CD4-positive, alpha-beta T cell treated with Interleukin-2 at 100 ng/mL for 4 hours (primary cell): ENCODE measurements at places on chromosomes 11 and 22.

- no peak for DNase-seq
Measured at GRCh38 chr11:6799402-6799801, at the start of gene OR6A2. Gene OR6A2 (minus strand): TSS chr11:6799689. CDS start chr11:6795708, 3,981 bp downstream.

DNA sequence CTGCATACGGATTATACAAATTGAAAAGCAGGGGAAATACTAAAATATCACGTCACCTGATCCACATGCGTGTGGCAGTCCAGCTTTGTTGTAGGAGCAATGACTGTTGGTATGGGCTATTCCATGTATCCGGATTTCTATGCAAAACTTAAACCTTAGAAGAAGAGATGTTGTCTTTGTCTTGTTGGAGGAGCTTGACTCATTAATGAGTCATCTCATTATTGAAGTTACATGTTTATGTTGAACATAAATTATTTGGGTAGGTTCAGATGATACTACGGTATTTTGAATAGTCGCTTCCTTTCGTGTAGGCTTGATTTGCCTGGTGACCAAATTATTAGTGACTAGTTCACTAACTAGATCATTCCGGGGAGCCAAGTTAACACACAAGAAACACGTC is 806 bp upstream of the SAAL1 start:
- DNase-seq, result peak; percentile 4

- no peak for DNase-seq
Measured at GRCh38 chr11:88178191-88178590, 2.9 kb upstream of the RAB38 start.

DNA sequence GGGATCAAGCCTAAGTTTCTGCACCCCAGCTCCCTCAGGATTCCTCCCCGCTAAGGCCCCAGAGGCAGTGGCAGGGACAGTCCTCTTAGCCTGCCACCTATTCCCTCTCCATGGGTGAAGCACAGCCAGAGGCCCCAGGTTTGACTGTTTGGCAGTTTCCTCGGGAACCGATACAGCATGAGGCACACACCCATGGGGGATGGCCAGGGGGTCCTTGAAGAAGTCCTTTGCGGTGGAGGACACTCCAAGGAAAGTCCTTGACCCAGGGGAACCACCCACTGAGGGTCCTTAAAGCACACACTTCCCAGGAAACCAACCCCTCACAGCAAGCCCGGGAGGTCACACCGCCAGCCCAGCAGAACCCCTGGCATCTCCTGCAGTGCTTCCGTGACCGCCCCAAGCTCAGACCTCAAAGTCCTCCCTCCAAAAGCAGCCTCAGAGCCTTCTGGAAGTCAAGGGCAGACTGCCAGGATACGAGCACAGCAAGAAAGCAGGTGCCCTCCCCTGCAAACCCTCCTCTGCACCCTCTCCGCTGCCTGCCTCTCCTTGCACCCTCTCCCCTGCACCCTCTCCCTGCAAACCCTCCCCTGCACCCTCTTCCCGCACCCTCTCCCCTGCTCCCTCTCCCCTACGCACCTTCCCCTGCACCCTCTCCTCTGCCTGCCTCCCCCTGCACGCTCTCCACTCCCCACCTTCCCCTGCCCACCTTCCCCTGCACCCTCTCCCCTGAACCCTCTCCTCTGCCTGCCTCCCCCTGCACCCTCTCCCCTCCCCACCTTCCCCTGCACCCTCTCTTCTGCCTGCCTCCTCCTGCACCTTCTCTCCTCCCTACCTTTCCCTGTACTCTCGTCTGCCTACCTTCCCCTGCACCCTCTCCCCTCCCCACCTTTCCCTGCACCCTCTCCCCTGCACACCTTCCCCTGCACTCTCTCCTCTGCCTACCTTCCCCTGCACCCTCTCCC is 1.4 kb downstream of the SIGIRR start:
- DNase-seq, result no peak

DNA sequence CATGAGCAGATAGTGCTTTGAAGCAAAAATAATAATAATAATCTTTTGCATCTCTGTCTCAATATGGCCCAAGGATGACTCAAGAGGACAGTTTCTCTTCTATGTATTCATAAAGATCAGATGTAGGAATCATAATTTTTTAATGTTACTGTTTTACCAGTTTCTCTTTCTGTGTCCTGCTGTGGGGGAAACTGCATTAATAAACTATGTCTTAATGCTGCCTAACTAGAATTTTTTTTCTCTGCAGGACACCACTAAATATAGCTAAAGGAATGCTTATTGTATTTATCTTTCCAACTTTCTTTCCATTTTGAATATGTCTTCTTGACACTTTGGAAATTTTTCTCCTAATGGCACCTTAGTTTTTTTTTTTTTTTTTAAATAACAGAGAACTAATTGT is 6.5 kb downstream of the FJX1 start:
- DNase-seq, result no peak

GRCh38 chr11:95682552-95682951 is 107.0 kb downstream of the FAM76B start:
- DNase-seq, result no peak
